AG04449 (cell line): ENCODE measurements at places on chromosomes 3 and 15.
A peak's percentile ranks its signal among the peaks of the same experiment; 100 is the strongest.

GRCh38 chr15:96736384-96736783, 405.9 kb downstream of the NR2F2 start:
- DNase-seq, result no peak

- DNase-seq, result no peak
These were observed 100.0 kb downstream of the MAGI1 start for GRCh38 chr3:65938676-65939075.

DNA sequence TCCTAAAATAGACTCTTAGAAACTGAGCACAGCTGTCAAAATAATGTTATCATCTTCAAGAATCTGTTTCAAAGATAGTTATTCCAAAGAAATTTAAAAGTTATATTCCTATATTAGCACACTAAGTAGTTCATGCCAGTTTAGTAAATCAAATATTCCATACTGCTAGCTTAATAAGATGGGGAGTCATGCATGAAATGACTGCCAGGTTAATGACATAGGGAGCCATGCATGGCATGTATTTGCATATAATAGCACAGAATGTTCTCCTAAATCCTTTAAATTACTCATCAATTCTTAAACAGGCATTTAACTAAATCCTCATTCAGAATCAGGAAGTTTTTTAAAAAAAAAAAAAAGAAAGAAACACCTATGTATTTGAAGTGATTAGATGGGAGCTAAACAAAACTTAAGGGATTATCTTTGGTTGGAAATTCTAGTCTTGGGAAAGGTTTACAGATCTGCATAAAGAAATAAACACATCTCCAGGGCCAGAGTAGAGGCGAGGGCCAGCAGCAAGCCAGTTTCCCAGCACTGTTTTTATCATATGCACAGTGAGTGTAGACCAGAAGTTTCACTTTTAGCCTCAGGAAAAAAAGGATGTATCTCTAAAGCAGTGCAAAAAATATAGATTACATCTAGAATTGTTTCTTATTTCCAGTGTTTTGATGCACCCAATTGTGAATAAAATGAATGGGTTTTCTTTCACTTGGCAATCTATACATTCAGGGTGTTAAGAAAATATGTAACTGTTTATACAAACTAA, 366.4 kb upstream of the AGTR1 start:
- no peak for DNase-seq

GRCh38 chr15:27949089-27949488, 150.0 kb downstream of the OCA2 start:
- DNase-seq, result no peak

- no peak for DNase-seq
These were observed 15.4 kb downstream of the UBP1 start for GRCh38 chr3:33424606-33425452.

DNA sequence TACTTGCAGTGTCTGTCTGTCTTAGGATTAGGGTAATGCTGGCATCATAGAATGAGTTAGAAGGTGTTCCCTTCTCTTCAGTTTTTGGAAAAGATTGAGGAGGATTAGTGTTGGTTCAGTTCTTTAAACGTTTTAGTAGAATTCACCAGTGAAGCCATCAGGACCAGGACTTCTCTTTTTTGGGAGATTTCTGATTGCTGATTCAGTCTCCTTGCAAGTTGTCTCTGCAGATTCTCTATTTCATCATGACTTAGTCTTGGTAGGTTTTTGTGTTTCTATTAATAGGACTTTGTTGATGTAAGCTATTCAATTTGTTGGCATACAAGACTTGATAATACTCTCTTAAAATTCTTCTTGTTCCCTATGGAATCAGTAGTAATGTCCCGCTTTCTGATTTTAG, 48.9 kb downstream of the STT3B start:
- peak; percentile 1 for DNase-seq

DNA sequence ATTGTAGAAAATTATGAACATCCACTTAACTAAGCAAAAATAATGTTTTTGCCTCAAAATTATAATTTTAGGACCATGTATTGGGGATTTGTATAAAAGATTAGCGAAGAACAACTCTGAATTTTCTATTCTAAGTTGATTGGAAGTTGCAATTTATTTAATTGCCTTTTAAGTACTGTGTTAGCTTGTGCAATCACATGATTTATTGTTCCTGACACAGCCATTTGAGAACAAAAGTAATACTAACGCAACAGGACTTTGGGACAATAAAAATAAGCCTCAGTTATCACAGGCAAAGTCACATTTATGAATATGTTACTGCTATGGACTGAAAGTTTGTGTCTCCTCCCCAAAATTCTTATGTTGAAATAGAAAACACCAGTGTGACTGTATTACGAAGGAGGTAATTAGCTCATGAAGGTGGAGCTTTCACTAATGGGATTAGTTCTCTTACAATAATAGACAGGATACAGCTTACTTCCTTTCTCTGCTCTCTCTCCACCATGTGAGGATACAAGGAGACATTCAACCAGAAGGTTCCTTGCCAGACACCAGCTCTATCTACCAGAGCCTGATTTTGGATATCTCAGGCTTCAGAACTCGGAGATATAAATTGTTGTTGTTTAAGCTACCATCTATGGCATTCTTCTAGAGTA, 745.9 kb downstream of the ZBBX start:
- no peak for DNase-seq
